Pericardium fibroblast (primary cell): ENCODE measurements at places on chromosomes 2 and 18. TPM values are rescaled to one million over a fixed set of nuclear protein-coding genes. Genes with fewer than 3 reads are reported as not detected.

Gene KCNG2
- total RNA-seq: 0.47 and 2.2 TPM in 2 replicates

Gene CD207
- not detected in 2 replicates for total RNA-seq

Gene CHRND
- total RNA-seq: 0.26 TPM in 1 of 2 replicates, not detected in the other

Gene GAL3ST2
- total RNA-seq: not detected in 2 replicates

Gene ATOH8
- 16.9 and 31.4 TPM in 2 replicates for total RNA-seq

Gene DYNAP
- not detected in 2 replicates for total RNA-seq
